Panc1 (cell line): ENCODE measurements at places on chromosomes 1 and 21. TPM values are rescaled to one million over a fixed set of nuclear protein-coding genes. Genes with fewer than 3 reads are reported as not detected.

C1orf94 gene
- not detected for total RNA-seq

- DNase-seq, result no peak
These were observed 3.9 kb downstream of the EGLN1 start for GRCh38 chr1:231418101-231418740.

GRCh38 chr1:150572918-150573647, 6.3 kb downstream of the MCL1 start:
- no peak for DNase-seq

DNA sequence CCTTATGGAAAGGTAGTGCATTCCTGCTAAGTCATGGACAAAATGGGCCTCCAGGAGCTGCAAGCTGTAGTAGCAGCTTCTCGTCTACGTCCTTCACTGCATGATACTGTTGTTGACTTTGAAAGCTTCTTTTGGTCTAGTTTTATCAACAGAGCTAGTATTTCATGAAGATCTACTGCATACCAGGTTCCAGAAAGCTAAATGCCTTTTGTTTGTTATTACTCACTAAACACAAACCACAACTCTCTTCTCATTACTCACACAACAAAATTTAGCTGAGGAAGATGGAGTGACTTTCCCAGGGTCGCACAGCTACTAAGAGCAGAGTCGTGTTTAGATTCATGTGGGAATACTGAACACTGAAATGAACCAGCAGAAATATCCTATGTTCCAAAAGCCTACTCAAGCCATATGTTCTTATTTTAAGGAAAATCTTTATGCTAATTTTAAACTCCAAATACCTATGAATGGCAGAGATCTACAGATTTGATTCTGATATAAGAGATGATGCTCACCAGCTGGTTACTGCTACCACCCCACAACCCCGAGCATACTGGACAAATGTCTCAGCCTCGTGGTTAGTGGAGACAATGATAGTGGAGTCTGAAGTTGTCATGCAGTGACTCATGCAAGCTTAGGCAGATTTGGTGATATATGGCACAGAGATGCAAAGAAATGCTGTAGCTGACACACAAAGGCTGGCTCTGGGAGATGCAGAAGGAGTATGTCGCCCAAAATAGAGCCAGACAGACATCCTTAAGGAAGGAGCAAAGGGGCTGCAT, 20.6 kb downstream of the PGBD2 start:
- no peak for DNase-seq

DNA sequence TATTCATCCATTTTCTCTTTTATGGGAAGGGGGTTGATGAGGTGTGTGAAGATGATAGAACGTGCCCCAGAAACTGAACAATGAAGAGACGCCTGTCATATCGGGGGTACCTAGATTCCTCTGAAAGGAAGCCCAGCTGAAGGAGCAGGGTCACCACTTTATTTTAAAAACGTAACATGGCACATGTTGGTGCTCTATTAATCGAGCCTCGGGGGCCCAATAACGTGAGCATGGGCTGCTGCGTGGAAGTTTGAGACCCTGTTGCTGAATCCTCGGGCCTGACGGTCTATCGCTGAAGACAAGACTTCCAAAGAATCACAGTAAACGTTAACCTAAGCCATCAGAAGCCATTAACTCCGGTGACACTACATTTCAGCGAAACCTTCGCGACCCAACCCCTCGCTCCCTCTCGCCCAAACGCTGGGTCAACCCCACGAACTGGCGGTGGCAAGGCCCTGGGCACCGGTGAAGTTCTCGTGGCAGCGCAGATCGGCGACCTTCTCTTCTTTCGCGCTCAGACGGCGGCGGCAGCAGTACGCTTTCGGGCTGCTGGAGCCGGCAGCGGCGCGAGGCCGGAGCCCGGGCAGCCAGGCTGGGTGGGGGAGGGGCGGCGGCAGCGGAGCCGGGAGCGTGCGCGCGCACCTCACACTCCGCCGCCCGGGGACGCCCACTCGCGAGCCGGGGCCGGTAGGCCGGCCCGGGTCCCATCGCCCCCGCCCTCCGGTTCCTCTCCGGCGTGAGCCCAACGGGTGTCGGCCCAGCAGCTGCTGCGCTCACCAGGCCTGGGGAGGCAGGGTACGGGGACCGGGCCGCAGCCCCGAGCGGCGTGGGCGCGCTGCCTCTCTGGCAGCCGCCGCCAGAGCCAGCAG, 838 bp upstream of the MAN1A2 start:
- no peak for DNase-seq

HDGF gene
- 325 TPM for total RNA-seq

RHCE gene
- total RNA-seq, result not detected

NTMT2 gene
- total RNA-seq, result not detected

DNA sequence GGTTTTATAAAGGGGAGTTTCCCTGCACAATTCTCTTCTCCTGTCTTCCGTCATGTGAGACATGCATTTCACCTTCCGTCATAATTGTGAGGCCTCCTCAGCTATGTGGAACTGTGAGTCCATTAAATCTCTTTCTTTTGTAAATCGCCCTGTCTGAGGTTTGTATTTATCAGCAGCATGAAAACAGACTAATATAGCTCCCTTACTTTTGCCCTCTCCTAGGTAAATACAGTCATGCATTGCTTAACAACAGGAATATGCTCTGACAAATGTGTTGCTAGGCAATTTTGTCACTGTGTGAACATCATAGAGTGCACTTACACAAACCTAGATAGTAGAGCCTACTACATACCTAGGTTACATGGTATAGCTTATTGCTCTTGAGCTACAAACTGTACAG, 616.8 kb downstream of the RWDD3 start:
- no peak for DNase-seq

DNA sequence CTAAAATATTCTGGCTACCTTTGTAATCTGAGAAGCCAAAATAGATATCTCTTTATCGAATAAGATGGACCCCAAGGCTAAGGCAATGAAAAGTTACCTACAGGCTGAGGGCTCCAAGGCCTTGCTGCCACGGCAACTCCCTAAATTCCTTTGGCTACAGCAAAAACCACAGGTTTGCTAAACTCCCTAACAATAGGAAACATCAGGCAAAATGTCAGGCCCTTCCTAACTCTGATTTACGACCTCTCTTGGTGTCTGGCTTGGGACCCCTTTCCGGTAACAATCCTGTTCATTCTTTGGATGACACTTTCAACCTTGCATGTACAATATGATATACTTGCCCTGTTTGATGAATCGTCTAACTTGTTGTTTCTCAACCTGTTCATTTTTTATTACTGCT, 11.3 kb upstream of the OR2T8 start:
- no peak for DNase-seq

GRCh38 chr1:111219557-111220286, 7.8 kb upstream of the CHI3L2 start:
- no peak for DNase-seq

PALMD gene
- total RNA-seq, result 0.05 TPM

CFAP57 gene
- total RNA-seq, result 0.69 TPM
